ENCODE measurements at places on chromosomes 7 and 10.

- DNase-seq: no peak
Observed at GRCh38 chr10:128871671-128872231, 595.3 kb upstream of the MGMT start.

- DNase-seq: no peak
Observed at GRCh38 chr7:155975490-155975889, 163.2 kb upstream of the SHH start.

DNA sequence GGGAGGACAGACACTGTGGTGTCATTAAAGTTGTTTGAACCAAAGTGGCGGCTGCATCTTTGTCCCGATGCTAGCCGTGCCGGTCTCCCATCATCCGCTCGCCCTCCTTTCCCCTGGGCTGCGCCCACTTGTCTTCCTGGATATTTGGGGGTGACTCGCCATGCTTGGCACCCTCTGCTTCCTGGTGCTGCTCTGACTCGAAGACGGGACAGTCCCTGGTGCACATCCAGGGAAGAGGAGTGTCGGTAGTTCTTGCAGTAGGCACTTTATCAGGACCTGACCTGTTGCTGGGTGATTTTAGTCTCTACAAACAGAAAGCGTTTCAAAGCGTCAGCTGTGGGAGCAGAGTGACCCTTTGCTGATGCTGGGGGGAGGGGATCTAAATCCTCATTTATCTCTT, 68.3 kb upstream of the DNAJB6 start:
- no peak for DNase-seq

- no peak for DNase-seq
Observed at GRCh38 chr7:27950123-27950522, 210.2 kb downstream of the TAX1BP1 start.

DNA sequence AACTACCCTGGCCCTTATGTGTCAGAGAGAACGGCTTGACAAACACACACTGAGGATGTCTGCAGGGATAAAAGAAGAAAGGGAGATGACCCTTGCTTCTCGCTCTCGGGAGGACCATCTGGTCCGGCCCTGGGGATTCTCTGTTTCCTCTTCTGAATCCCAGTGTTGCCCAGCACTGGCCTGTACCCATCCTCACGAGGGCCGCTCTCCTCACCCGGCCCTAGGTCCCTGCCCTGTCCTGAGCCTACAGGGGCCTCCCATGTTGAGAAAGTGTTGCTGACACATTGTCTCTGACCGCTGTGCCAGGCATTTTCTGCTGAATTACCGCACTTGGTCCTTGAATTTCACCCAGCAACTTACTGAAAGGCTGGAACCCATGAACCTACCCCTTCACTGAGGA, 171.9 kb upstream of the LANCL2 start:
- no peak for DNase-seq

Data from erythroblast (primary cell).